ENCODE measurements at places on chromosomes 3 and 15. TPM values are rescaled to one million over a fixed set of nuclear protein-coding genes. Genes with fewer than 3 reads are reported as not detected.

- no peak for DNase-seq
Measured at GRCh38 chr3:58066842-58067241, 58.6 kb downstream of the FLNB start.

- no peak for DNase-seq
Measured at GRCh38 chr3:43994657-43995546, 246.8 kb upstream of the TOPAZ1 start.

GRCh38 chr3:192501401-192501800 is 225.9 kb downstream of the FGF12 start:
- DNase-seq, result no peak

HIGD2B gene
- total RNA-seq, result not detected

ISLR gene
- 71.8 TPM for total RNA-seq

- DNase-seq, result no peak
Measured at GRCh38 chr3:50971487-50971924, 296.8 kb downstream of the DOCK3 start.

WDR76 gene
- 4.2 TPM for total RNA-seq

TMEM212 gene
- 1.3 TPM for total RNA-seq

All from breast epithelium (tissue), 4 donors.